Hematopoietic multipotent progenitor cell (in vitro differentiated cells): ENCODE measurements at places on chromosomes 1 and 21. TPM values are rescaled to one million over a fixed set of nuclear protein-coding genes. Genes with fewer than 3 reads are reported as not detected.

DNA sequence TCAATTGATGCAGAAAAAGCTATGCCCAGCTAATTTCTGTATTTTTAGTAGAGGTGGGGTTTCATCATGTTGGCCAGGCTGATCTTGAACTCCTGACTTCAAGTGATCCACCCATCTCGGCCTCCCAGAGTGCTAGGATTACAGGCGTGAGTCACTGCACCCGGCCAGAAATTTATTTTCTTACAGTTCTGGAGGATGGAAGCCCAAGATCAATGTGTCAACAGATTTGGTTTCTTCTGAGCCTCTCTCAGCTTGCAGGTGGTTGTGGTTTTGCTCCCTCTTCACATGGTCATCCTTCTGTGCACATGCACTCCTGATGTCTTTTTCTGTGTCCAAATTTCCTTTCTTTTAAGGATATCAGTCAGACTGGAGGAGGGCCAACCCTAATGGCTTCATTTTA, 35.6 kb downstream of the SHCBP1L start:
- DNase-seq: no peak

- no peak for DNase-seq
Measured at GRCh38 chr1:36508257-36508656, 25.5 kb upstream of the CSF3R start.

- DNase-seq: no peak
Measured at GRCh38 chr1:53614231-53615021, 124.5 kb downstream of the GLIS1 start.

DNA sequence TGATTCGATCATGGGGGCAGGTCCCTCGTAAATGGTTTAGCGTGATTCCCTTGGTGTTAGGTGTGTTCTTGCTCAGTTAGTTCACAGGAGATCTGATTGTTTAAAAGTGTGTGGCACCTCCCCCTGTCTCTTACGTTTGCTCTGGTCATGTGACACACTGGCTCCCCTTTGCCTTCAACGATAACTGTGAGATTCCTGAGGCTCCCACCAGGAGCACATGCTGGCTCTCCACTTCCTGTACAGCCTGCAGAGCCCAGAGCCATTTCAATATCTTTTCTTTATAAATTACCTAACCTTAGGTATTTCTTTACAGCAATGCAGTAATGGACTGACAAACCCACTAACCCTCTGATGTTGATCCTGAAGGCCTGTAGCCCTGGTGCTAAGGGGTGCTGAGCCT, 141.9 kb downstream of the FCRL5 start:
- no peak for DNase-seq

DNA sequence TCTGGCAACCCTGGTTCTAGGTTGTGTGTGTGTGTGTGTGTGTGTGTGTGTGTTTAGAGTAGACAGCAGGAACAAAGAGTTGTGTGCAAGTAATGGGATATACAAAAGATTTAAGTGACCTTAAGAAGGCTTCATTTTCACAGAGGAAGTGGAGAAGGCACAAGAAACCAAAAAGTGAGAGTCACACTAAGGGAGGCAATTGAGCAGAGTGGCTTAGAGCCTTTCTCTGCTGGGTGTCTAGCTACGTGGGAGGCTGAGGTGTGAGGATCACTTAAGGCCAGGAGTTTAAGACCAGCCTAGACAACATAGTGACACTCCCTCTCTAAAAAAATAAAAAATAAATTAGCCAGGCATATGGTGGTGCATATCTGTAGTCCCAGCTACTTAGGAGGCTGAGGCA, 44.4 kb upstream of the HAO2 start:
- no peak for DNase-seq

DNA sequence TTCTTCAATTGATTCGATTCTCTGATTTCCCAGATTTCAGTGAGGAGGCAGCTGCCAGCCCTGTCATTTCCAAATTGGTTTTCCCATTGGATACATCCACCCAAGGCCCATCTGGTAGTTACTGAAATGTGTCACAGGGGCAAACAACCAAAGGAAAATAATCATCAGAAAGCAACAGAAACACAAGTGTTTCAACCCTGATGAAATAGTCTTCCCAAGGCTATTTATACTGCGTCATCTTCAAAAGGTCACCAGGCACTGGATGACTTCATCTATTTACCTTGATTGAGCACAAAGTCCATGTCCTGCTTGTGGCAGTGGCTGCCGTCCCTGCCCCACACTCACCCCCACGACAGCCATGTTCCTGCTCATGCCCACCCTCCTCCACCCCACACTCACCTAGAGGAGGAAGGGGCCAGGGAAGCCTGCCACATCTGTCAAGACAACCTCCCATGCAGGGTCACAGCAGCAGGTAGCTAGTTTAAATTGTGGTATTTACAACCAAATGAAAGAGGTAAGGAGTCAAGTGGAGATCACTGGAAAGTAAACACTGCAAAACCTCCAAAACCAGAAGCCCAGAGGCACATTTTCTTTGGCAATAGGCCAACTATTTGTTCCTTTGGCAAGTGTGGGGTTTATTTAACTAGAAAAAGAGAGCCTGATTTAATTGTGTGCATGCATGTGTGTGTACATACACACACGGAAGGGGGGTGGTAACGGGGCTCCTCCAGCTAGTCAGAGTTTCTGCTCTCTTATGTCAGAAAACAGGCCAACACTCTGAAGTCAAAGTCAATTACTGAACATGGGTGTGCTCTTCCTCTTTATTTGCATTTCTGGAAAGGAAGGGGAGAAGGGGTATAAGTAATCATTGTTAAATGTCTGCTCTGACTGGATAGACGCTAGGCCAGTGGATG, 49.5 kb upstream of the RAB4A start:
- peak; percentile 10 for DNase-seq

GRCh38 chr1:45385302-45385701, 45.1 kb upstream of the MUTYH start:
- no peak for DNase-seq

GRCh38 chr1:185375583-185375982, 58.5 kb upstream of the IVNS1ABP start:
- no peak for DNase-seq

DNA sequence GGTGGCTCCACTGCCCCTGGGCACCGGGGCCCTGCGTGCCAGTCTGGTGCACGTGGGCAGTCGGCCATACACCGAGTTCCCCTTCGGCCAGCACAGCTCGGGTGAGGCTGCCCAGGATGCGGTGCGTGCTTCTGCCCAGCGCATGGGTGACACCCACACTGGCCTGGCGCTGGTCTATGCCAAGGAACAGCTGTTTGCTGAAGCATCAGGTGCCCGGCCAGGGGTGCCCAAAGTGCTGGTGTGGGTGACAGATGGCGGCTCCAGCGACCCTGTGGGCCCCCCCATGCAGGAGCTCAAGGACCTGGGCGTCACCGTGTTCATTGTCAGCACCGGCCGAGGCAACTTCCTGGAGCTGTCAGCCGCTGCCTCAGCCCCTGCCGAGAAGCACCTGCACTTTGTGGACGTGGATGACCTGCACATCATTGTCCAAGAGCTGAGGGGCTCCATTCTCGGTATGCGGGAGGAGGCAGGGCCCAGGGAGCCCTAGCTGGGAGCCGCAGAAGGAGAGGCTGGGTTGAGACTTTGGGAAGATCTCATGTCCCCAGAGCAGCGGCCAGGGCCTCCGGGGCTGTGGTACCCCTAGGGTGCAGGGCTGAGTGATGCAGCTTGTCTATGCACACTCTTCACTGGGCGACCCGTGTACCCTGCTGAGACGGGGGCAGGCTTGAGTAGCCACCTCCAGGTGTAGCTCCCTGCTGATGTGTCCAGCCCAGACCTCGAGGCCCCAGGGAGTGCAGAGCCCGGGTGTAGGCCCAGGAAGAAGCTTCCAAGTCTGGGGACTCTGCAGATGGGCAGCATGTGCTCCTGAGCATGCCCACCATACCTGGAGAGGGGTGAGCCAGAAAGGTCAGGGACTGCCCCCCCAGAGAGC, 1.8 kb downstream of the VWA1 start:
- no peak for DNase-seq

DNA sequence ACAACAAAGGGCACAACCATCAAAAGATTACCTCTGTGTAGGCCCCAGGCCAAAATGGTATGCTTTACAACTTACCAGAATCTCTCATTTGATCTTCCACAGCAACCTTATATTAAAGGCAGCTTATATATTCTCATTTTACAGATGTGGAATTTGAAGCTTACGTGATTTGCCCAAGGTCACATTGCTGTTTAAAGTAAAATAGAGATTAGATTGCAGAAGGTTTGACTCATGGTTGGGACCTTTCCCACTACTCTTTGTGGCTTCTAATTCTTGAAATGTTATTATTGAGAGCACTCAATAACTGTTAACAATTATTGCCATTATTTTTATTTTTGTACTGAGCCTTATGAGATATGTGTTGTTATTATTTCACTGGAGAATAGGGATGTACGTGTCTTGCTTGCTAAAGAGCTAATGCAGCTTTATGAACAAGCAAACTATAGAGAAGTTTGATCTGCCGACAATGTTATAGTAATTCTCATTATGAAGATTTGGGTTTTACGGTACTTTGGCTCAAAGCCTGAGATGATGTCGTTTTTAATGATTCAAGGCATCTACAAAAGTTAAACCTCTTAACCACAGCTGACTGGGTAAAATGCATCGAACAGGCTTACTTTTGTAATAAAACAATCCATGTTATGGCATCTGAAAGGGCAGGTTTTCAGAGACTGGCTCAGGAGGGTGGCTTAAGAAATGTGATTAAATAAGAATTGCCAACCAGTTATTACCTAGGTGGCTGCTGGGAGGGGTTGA, 43.3 kb upstream of the TSNAX start:
- DNase-seq: no peak

DNA sequence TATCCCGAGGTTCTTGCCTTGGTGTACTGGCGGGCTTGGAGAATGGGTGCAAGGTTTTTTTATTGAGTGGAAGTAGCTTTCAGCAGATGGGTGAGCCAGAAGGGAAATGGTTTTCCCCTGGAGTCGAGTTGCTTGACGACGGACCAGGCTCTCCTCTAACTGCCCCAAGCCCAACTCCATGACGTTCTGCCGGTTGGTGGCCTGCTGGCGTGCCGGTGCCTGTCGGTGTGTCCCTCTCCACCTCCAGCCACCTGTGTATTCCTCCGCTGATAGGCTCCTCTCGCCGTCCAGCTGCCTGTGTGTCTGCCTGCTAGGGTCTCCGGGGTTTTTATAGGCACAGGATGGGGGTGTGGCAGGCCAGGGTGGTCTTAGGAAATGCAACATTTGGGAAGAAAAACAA, 34.3 kb upstream of the PTGFRN start:
- DNase-seq: no peak

GRCh38 chr1:39631361-39632322, 7.8 kb downstream of the HEYL start:
- no peak for DNase-seq

DNA sequence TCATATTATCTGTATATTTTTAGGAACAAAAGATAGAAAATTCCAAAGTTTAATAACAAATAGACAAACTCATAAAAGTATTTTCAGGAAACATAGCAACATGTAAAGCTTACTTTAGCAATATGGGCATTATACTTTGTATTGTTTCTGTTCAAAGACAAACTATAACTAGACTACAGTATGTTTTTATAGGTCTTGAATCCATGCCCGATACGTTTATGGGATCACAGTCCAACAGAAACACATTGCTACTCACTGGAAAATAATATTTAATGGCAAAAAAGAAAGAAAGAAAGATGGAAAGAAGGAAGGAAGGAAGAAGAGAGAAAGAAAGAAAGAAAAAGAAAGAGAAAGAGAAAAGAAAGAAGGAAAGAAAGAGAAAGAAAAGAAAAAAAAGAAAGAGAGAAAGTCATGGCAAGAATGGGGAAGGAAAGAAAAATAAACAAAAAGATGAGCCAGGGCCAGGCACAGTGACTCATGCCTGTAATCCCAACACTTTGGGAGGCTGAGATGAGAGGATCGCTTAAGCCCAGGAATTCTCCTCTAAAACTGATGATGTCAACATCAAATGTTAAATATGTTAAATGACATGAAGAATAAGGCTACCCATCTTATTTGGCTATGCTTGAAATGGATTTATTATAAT, 32.7 kb downstream of the TM2D1 start:
- DNase-seq: no peak

DNA sequence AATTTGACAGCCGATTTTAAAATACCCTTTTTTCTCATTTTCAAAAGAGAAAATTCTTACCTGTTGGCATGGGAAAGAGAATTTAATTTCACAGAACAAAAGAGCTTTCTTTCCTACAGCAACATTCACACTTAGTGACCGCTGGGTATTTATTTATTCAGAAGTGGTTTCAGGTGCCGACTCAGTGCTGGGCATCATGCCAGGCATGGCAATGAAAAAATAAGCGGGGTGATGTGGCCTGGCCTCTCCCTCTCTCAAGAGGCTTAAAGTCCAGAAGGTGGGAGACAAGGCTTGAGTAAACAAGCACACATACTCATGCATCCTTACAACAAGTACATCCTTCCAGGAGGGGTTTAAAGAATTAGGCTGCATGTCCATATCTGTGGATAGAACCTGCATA, 4.1 kb upstream of the PCP4 start:
- no peak for DNase-seq

DNA sequence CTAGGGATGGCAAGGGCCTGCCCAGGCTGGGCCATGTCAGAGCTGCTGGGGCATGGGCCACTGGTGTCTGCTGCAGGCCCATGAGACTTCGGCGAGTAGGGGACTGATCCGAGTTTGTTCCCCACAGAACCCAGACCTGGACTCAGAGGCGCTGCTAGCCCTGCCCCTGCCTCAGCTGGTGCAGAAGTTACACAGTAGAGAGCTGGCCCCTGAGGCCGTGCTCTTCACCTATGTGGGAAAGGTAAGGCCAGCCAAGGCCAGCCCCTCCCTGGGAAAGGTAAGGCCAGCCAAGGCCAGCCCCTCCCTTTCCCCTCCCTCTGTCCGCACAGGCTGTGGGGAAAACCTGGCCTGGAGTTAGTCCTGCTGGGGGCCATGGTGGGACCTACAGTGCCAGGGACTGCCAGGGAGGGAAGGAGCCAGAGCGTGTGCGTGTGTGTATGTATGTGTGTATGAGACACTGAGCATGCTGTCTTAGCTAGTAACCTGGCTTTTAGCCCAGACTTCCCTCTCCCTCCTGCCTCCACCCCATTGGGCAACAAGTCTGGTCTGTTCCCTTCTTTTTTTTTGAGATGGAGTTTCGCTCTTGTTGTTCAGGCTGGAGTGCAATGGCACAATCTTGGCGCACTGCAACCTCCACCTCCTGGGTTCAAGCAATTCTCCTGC, 8.0 kb downstream of the FAAH start:
- peak; percentile 29 for DNase-seq

DNA sequence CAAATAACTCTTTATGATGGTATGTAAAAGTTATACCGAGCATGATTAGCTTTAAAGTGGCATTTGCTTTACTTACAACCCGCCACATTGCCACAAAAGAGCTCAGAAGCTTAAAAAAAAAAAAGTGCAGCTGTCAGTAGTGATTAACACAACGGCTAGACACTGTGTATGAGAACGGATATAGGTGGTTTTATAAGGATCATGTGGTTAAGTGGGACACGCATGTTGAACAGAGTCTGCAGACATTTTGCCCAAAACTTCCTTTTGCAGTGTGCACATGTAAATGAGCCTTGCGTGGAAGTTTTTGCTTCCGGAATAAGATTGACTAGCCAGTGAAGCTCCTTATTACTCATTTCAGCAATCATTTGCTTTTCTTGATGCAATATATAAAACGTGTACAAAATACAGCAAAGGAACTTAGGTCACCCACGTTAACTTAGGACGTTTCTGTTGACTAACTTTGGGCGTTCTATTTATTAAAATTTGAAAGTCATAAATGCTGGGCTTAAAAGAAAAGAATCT, 58.7 kb upstream of the RGS1 start:
- peak; percentile 94 for DNase-seq

GRCh38 chr1:230976825-230977747, 1.6 kb downstream of the TTC13 start:
- DNase-seq: peak; percentile 49

S100A7 gene
- not detected for total RNA-seq

PDPN gene
- total RNA-seq: not detected

CACYBP gene
- total RNA-seq: 35.5 TPM

F13B gene
- total RNA-seq: not detected
